ENCODE measurements at places on chromosomes 16 and 17.

DNA sequence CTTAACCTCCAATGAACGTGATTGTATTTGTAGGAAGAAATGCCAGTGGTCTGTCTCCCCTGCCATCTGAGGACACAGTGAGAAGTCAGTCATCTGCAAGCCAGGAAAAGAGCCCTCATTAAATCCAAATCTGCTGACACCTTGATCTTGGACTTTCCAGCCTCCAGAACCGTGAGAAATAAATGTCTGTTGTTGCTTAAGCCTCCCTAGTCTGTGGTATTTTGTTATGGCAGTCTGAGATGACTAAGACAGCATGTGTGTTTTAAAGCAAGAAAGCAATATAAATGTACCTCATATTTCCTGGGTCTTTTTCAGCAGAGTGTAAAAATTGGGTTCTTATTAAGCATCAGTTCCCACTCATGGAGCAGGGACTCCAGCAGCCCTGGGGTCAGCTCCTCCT lies 177.9 kb upstream of the NLRP1 start:
- no peak for DNase-seq

DNA sequence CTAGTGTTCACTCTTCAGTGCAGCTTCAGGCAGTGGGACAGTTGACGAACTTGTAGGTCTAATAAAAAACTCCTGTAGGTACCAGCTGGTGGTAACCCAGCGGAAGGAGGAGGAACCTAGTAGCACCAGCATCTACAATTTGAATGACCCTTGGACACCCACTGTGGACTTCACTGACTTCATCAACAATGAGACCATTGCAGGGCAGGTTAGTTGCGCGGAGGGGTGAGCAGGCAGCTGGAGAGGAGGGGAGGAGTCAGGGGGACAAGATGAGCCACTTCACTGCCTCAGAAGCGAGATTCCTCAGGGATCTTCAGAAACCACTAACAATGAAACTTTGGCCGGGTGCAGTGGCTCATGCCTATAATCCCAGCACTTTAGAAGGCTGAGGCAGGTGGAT lies 22.3 kb downstream of the AOC3 start:
- no peak for DNase-seq

GRCh38 chr17:71494062-71494855 lies 626.6 kb upstream of the SOX9 start:
- DNase-seq = no peak

- DNase-seq = no peak
These were observed 40.5 kb downstream of the DHRS7B start for GRCh38 chr17:21167303-21167702.

Data from AG09319 (cell line).